ENCODE measurements at places on chromosomes 1 and 21.

- DNase-seq, result no peak
Measured at GRCh38 chr1:54542120-54542961, 5.7 kb upstream of the ACOT11 start.

DNA sequence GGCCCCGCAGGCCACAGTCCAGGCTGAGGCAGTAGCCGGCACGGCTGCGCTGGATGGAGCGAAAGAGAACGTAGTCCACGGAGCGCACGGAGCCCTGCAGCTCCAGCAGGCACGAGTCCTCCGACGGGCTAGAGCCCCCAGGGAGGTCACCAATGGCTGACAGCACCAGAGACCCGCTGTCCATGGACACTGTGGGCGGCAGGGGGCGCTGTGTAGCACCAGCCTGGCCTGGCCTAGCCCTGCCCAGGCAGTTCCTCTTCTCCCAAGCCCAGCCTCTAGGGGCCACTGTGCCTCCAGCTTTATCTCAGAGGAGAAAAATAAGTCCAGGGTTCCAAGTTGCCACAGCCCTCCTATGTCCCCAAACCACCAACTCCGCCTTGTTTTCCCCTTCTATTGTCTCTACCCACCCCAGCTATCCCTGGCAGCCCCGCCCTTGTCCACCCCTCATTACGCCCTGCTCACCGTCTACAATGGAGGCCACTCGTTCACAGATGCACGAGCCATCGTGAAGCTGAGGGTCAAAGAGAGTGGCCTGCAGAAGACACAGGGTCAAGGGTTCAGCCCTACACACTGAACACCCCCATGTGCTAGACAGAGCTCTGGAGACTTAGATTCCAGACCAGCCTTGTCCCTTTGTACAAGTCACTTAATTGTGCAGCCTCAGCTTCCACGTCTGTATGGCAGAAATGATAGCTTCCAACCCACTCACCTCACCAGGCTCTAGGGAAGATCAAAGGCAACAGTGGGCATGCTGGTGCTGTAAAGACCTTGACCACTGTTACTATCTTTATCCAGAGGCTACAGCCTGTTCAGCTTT lies 4.4 kb downstream of the ENTREP3 start:
- DNase-seq, result peak; percentile 77

- no peak for DNase-seq
Measured at GRCh38 chr1:164707868-164708331, 148.9 kb downstream of the PBX1 start.

GRCh38 chr1:9149837-9150581 lies 21.1 kb upstream of the GPR157 start:
- DNase-seq, result no peak

DNA sequence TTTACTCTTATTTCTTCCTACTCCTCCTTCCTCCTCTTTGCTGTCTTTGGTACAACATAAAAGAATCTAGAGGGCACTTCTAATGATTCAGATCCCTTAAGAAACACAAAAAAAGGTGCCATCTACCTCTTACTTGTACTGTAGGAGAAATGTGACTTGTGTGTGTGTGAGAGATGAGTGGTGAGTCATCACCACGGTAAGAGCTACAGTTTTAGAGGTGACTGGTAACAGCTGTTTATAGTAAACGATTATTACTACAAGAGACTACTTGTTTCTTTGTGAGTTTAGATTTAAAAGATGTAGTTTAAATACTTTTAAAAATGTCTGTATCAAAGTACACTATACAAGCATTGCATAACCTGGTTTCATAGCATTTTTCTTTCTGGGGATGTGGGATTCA lies 40.4 kb downstream of the SLC35D1 start:
- peak; percentile 32 for DNase-seq

DNA sequence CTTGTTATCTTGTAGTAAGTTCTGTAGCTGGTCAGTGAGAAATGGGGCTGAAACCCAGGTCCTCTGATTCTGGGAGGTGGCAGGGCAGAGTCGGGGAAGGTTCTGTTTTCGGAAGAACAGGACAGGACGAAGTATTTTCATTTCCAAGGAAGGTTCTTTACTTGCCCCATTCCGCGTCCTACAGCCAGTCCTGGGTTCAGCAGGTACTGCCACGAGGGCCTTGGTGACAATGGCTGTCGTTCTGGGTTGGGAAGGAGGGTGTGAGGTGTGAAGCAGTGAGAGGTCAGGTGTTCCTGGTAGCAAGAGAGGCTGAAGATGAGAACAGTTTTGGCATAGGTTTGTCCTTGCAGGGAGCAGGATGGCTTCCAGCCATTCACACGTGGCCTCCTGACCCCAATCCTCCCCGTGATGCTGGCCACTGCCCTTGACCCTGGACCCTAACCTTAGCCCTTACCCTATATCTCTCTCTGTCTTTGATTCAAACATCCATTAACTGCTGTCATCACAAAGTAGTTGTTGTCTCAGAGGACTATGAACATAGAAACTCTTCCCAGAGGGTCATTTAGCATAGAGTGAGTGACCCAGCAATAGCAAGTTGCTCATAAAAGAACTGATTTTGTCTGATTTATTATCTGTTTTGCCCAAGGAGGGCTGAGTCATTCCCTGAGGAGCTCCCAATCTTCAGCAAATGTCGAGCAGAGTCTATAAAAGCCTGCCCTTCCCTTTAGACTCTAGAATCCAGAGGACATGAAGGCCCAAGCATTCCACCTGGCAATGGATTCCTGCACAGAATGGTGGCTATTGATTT lies 25.0 kb downstream of the VASH2 start:
- no peak for DNase-seq

DNA sequence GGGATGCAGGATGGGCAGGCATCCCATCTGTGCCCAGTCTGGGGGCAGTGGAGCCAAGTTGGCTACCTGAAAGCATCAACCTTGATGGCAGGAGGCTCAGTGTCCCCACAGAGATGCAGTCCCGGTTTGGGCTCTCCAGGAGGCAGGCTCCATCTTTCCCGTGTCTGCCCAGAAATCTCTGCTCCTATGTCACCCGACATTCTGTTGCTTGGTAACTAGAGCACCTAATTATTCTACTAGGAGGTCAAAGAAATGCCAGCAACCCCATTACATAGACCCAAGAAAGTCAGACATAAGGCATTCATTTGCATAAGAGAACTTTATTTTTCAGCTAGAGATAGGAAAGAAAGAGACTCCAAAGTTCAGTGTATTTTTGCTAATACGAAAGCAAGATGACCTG lies 100.3 kb upstream of the BACE2 start:
- DNase-seq, result no peak

- DNase-seq, result no peak
Measured at GRCh38 chr1:145993618-145994390, 2.6 kb downstream of the TXNIP start.

DNA sequence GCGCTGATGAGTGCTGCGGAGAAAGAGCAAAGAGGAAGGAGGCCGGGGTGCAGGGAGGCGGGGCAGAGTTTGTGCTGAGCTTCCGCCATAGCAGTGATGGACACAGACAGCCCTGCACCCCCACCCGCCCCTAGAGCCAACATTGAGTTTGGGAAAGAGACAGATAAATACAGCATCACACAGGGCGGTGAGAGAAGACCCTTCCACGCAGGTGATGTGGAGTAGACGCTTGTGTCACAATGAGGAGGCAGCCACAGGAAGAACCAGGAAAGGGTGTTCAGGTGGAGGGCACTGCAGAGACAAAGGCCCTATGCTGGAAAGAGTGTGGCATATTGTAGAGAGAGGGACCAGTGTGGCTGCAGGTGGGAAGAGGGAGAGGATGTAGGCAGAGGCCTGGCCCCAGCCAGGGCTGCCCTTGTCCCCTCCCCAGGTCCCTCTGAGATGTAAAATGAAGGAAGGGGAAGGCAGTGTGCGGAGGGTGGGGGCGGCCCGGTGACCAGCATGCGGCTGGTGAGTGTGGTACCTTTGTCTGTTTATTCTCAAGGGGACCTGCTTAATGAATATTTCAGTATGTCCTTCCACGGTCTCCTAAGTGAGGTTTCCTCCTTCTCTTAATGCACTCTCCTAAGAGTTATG lies 194.4 kb upstream of the TMEM51 start:
- no peak for DNase-seq

DNA sequence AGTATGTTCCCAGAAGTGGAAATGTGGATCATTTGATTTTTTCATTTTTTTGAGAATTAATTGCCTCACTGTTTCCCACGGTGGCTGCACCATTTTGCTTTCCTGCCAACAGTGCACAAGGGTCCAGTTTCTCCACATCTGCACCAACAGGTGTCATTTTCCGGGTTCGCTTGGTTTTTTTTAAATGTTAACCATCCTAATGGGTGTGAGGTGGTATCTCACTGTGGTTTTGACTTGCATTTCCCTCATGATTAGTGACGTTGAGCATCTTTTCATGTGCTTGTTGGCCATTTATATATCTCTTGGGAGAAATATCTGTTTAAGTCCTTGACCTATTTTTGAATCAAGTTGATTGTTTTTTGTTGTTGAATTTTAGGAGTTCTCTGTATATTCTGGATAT lies 3.0 kb downstream of the COL6A2 start:
- no peak for DNase-seq

DNA sequence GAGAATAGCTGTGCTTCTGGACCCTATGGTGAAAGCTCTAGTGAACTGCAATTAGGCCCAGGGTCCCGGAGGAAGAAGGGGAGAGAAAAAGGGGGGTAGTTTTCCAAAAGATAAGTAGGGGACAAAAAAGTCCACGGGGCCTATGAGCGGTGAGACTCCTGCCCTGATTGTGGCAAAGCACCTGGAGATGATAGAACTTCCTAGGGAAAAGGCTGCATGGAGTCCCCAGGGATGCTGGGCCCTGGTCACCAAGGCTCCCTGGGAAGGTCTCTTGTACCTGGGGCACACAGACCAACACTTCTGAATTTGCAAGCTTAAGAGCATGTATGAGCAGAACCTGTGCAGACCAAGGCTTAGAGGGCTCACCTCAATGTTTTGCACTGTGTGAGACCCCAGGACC lies 5.4 kb upstream of the SHISA4 start:
- DNase-seq, result no peak

- DNase-seq, result no peak
Measured at GRCh38 chr1:44038876-44039657, 7.8 kb upstream of the SLC6A9 start.

GRCh38 chr21:33265664-33266049 lies 510 bp upstream of the IL10RB start:
- DNase-seq, result no peak

DNA sequence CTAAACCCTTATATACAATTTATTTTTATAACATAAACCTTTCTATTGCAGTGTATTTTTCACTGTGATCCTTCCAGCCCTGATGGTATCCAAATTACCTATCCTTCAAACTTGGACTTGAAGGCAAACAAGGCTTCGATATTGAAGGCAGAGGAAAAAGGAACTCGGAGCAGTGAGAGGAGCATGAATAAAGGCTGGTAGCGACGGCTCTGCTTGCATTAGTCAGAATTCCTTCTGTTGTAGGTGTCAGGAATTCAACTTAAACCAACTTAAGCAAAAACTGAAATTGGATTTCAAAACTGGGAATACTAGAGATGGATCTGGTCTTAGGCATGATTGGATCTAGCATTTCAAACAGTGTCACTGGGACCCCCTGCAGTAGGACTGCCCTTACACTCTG lies 17.8 kb upstream of the SSX2IP start:
- no peak for DNase-seq

- DNase-seq, result no peak
Measured at GRCh38 chr1:26003756-26004155, 5.9 kb upstream of the PAFAH2 start.

DNA sequence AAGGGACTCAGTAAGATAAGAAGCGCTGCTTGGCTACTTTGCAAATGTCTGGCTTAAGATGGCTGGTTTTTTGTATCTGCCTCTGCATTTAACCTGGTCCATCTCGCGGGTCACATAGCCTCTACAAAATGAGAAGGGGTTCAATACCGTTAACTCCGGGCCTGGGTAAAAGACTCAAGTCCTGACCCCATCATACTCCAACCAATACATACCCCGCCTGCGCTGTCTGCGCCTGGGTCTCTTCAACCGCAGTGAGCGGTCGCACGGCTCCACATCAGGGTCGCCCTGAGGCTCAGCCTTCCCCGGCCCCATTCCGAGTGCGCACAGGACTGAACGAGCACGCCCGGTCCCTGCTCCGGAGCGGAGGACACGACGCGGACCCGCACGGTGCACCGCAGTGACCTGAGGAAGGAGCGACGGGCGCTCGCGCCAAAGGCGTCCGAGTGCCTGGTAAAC lies 558 bp upstream of the PGD start:
- no peak for DNase-seq

DNA sequence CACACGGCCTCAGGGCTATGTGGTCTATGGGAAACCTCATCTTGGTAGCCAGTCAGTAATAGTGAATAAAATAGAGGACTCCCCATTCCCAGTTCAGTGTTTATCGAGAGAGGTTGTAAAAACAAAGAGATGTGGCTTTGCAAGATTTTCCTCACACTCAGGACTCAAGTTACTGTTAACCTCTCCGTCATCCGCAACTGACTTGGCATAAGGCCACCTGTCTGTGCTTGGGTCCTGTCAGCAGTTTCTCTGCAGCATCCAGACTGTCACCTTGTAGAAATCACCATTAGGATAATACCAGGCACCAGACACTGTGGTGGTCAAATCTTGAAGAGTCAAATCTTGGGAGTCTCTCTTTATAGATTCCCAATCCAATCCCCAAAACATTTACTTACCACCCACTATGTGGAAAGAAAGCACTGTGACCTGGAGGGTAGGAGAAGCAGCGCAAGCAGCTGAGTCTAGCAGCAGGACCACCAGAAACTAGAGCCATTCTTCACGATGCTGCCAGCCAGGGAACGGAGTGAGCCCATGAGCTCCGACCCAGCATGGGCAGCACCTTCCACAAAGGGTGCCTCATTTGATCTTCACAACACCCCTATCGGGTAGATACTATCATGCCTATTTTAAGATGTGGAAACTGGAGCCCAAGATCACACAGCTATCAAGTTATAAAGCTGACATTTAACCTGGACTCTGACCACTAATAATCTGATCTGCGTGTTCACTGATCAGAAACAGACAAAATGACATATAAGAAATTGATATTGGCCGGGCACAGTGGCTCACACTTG lies 5.6 kb upstream of the GPR25 start:
- no peak for DNase-seq

DNA sequence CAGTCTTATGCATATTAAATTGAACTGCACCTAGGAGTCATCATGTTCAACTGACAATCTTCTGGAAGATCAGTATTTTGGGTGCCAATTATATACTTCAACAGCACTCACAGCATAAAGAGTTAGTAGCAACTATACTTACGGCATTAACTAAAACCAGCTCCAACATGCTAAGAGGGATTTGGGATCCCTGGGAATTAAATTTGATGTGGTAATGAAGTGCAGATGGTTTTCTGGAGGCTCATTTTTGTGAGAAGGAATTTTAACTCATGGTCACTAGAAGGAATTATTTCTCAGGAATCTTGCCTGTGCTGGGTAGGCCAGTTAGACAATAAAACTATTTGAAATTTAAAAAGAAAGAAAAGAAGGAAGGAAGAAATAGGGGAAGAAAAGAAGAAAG lies 18.3 kb downstream of the IFI44 start:
- DNase-seq, result no peak

- DNase-seq, result peak; percentile 81
Measured at GRCh38 chr1:223726380-223727001, 14.2 kb downstream of the CAPN2 start.

- DNase-seq, result no peak
Measured at GRCh38 chr21:15433091-15433490, 296.7 kb upstream of the USP25 start.

GRCh38 chr1:47937586-47938254 lies 59.5 kb downstream of the TRABD2B start:
- no peak for DNase-seq

All from SW 1271 (cell line).